ENCODE measurements at places on chromosomes 3 and 15.
A peak's percentile ranks its signal among the peaks of the same experiment; 100 is the strongest.

DNA sequence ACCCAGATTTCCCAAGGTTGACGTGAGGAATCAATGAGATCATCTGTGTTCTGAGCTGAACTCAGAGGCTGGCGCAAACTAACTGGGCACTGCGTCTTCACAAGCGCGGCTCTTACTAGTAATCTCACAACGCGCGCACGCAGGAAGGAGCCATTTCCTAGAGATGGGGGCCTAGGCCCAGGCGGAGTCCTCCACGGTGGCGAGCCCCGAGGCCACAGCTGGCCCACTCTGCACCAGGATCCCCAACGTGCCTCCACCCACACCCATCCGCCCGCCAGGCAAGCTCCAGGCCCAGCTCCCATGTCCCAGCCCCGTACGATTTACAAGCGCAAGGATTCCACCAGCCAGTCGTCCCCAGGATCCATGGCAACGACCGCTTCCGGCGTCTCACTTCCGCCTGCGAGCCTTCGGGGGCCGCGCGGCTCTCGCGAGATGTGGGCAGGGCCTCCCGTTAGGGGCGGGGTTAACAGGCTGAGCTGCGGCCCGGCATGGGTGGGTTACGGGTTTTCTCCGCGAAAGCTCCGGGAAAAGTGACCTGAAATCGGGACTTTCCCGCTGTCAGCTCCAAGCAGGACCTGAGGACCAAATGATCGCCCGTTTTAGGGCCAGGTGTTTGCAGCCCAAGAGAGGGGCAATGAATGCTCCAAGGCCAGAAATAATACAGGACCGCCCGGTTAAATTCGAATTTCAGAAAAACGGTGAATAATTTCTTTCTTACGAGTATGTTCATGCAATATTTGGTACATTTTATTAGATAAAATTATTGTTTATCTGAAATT lies at the start of gene WDR73:
Gene WDR73 (minus strand): TSS at position 374 of the 779 bp plus-strand sequence. CDS start 9 bp downstream, at position 365.
- peak; percentile 98 for DNase-seq

- no peak for DNase-seq
Observed at GRCh38 chr3:178048768-178049167, 487.5 kb upstream of the KCNMB2 start.

DNA sequence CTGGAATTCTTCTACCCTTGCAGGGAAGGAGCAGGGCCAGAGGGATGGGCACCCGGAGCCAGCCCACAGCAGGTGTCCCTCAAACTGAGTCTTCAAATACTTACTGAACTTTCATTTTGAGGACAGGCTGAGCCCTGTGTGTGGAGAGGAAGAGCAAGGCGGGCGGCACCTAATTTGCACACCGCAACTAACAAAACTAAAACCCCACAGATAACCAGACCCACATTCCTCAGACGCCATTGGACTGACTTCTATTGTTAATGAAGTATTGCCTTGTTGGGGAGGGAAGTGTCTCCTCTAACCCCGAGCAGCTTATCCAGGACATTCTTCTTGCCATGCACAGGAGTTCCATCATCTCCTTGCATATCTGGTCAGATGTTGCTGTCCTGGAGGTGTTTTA lies 105.2 kb upstream of the NR2E3 start:
- DNase-seq, result no peak

DNA sequence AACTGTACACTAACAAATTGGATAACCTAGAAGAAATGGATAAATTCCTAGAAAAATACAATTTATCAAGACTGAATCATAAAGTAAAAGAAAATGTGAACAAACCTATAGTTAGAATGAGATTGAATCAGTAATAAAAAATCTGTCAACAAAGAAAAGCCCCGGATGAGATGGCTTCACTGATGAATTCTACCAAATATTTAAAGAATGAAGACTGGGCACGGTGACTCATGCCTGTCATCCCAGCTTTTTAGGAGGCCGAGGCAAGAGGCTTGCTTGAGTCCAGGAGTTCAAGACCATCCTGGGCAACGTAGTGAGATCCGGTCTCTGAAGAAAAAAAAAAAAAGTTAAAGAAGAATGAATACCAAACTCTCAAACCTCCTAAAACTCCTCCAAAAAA lies 17.7 kb upstream of the AP4E1 start:
- DNase-seq, result no peak

GRCh38 chr3:197088370-197088769 lies 58.8 kb upstream of the MELTF start:
- DNase-seq, result no peak

- DNase-seq, result no peak
Observed at GRCh38 chr3:130465521-130465920, 51.5 kb upstream of the COL6A6 start.

DNA sequence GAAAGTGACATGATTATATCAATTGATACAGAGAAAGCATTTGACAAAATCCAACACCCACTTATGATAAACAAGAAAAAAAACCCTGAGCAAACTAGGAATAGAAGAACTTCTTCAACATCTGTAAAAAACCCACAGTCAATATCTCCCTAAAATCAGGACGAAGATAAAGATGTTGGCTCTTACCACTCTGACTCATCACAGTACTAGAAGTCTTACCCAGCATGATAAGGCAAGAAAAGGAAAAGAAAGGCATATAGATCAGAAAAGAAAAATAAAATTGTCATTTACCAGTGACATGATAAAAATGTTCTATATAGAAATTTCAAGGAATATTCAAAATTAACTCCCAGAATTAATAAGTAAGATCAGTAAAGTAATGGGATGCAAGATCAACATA lies 7.2 kb upstream of the FBXW12 start:
- DNase-seq, result no peak

- DNase-seq, result no peak
Observed at GRCh38 chr15:79815468-79815867, 81.3 kb downstream of the MTHFS start.

Measured in left hindlimb (tissue), 1 donor.